Natural killer cell (primary cell): ENCODE measurements at places on chromosomes 6 and 20.

DNA sequence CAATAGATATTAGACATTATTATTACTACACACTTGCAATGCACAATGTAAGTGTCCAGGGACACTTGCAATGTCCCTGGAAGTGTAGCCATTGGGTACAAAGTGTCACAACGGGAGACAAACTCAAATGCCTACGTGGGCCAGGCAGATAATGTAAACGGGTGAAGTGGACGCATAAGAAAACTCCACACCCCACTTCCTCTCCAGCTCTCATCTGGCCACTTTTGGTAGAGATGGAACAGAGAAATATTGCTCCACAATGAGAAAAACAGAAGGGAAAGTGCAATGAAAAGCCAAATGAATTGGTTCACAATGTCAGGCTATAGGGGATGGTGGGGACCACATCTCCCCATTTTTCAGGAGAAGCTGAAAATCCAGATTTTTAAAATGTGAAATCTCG, 9.4 kb downstream of the SULF2 start:
- no peak for DNase-seq

GRCh38 chr6:135170849-135171248, 10.3 kb upstream of the MYB start:
- no peak for DNase-seq

DNA sequence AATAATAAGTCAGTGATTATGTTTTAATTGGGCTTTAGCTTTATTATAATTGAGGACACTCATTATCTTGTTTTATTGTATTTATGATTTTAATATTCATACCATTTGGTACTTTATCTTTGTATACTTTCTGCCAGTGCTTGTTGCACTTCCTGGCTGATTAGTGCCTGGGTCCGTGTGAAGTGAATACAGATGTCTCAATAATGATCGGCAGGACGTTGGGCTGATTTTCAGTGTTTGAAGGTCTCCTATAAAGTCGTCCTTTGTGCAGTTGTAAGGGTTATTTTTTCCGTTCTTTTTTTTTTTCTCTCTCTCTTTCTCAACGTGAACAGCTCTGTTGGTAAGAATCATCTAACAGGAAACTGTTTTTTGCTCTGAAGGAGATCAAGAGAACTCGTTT, 450.0 kb upstream of the POU3F2 start:
- no peak for DNase-seq

GRCh38 chr6:4637691-4638433, 138.3 kb upstream of the CDYL start:
- no peak for DNase-seq

DNA sequence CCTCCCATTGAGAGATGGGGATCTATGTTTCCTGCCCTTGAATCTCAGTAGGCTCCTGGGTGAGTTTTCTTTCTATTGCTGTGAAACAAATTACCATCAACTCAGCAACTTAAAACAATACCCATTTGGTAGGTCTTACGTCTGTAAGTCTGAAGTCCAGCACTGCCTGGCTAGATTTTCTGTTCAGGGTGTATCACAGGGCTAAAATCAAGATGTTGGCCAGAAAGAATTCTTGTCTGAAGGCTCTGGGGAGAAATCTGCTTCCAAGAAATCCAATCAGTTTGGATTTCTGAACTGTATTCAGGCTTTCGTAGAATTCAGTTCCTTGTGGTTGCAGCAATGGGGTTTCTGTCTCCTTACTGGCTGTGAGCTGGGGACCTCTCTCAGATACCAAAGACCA, 99.6 kb upstream of the SLC24A3 start:
- no peak for DNase-seq

DNA sequence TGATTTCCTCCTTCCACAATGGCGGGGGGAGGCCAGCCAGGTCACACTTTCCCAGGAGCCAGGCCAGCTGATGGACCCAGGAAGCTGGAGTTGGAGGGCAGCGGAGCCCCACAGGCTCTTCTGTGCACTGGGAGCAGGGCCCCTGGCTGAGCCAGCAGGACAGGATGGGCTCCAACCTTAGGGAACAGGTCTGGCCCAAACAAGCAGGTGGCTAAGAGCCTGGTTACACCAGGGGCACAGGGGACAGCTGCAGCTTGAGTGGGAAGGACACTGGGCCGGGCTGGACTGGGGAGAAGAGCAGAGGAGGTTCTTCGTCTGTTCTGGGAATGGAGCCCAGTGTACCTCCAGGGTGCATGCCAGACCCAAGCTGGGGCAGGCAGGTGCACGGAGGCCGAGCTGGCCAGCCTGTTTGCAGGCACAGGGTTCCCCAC, 102.3 kb downstream of the DLL1 start:
- no peak for DNase-seq

DNA sequence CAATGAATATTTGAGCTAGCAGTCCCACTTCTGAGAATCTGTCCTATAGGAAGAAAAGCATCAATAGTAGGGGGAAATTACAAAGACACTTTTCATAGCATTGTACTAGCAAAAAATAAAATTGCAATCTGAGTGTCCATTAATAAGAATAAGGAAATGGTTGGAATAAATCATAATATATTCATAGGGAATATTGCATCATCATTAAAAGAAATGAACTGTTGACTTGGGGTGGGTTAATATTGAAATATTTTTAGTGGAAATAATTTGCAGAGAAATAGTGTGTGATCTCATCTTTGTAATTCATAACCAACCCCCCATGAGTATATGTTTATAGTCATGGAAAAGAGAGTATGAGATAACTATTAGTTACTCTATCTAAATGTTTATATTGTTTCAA, 12.4 kb downstream of the NFYA start:
- DNase-seq: no peak

DNA sequence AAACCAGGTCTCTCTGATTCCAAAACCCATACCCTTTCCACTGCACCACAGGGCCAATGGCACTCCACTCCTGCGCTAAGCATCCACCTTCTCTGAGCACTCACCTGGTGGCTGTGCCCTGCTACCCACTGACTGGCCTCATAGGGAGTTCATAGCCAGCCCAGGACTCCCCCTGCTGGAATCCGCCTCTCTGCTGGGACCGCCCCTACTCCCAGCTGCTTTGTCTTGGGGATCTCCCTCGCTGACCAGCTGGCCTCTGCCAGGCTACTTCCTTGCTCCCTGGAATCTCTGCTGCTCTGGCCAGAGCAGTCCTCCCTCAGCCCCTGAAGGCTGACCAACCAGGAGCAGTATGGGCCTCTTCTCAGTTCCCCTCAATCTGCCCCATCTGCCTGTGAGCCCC, 129.7 kb downstream of the FAXC start:
- no peak for DNase-seq

DNA sequence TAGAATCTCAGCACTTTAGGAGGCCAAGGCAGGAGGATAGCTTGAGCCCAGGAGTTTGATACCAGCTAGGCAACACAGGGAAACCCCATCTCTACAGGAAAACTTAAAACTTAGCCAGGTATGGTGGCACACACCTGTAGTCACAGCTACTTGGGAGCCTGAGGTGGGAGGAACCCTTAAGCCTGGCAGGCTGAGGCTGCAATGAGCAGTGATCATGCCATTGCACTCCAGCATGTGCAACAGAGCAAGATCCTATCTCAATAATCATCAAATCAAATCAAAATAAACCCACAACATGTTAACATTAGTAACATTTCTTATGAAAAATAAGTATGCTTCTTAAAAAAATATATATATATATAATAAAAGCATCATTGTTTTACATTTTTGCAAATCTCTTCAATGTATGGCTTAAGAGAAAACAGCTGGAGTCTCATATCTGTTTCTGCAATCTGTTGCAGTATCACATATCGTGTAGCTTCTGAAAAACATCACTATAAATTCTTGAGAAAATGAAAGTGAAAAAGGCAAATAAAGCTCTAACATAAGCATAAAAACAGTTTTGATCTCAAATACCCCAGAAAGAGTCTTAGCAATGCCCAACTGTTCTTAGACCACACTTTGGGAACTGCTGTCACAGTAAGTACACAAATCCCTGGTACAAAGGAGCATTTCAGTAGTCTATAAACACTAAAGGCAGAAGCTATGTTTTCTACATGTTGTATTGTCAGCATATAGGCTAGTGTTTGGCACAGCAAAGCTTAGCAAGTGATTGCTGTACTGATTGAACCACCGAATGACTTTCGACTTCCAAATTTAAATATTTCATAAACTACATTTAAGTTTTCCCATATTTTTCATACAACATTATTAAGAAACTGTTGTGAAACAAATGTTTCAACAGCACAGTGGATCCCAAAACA, 8.0 kb downstream of the MMUT start:
- DNase-seq: no peak

DNA sequence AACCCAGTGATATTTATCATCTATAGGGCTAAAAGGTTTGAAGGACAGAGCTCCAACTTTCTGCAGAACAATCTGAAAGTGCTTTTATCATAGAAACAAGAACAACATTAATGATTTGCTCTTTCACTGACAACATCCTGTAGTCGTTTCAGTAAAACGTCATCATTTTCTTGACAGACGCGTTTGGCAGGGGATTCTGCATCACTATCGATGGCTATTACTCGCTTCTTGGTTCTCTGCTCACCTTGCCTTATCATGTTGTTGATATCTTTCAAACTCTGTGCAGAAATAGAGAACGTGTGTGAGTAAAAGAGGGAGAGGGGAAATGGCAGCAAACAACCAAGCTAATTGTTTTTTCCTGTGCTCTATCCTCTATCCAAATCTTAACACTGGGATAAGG, 47.1 kb upstream of the SAMHD1 start:
- no peak for DNase-seq

- DNase-seq: no peak
These were observed 73.7 kb downstream of the VEGFA start for GRCh38 chr6:43843669-43844171.

GRCh38 chr6:150787429-150787828, 78.1 kb upstream of the MTHFD1L start:
- DNase-seq: no peak

DNA sequence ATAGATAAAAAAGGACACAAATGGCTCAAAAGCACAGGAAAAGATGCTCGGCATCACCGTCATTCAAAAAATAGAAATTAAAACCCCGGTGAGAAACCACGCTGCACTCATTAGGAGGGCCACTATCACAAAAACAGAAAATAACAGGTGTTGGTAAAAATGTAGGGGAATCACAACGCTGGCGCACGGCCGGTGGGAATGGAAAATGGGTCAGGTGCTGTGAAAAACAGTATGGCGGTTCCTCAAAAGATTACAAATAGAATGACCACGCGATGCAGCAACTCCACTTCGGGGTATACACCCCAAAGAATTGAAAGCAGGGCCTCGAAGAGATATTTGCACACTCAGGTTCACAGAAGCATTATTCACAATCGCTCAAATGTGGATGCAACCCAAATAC, 28.3 kb downstream of the NPEPL1 start:
- DNase-seq: no peak

GRCh38 chr6:37785663-37786270, 33.8 kb upstream of the ZFAND3 start:
- no peak for DNase-seq

GRCh38 chr6:83511901-83512681, at the start of gene PRSS35:
TSS of gene PRSS35 (plus strand) at chr6:83512534. CDS start at chr6:83523442, 10,908 bp downstream.
- DNase-seq: peak; percentile 13

GRCh38 chr6:106629859-106630163, 433 bp downstream of the QRSL1 start:
- DNase-seq: no peak

GRCh38 chr20:3663031-3663701, at the start of gene GFRA4:
TSS of gene GFRA4 (minus strand) at chr20:3663399. CDS start at chr20:3663399, 0 bp downstream.
- DNase-seq: no peak

- no peak for DNase-seq
These were observed 27.8 kb upstream of the PREP start for GRCh38 chr6:105430685-105431084.

- DNase-seq: no peak
These were observed 21.2 kb downstream of the RAMACL start for GRCh38 chr6:166565084-166565967.

GRCh38 chr6:73665686-73666319, 12.0 kb upstream of the SLC17A5 start:
- DNase-seq: no peak

DNA sequence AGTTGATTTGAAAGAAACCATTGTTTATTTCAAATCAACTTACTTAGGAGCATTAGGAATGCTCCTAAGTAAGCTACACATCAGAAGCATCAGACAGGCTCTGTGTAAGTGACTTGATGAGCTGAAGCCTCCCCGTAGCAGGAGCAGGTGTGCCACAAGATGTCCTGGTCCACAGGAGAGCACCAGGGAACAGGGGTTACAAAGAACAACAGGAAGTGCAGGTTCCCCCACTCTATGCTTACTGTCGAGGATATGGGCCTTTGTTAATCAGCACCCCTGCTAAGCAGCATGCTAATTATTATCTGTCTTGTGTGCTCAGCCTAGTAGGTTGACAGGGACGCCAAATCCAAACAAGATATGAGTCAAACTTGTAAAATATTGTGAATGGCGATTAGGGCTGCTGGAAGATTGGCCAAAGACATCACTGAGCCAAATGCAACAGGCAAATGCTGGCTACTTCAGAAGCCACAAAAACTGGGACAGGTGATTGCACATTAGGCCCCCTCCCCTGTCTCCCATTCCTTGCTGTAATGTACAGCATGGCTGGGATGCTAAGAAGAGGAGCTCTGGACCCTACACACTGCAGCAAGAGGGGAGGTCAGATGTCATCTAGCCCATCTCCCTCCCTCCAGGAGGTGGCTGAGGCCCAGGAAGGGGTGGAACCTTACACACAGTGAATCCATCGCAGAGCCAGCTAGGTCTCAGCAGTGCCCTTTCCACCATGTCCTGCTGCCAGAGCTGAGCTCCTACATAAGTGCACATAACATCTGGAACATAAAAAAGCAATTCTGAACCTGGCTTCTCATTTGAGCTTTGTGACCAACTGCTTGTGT, 939 bp downstream of the TGM3 start:
- no peak for DNase-seq

GRCh38 chr20:49303065-49303552, 25.3 kb upstream of the ZNFX1 start:
- no peak for DNase-seq

- DNase-seq: no peak
These were observed 306.2 kb downstream of the TAF4 start for GRCh38 chr20:61759286-61760065.

DNA sequence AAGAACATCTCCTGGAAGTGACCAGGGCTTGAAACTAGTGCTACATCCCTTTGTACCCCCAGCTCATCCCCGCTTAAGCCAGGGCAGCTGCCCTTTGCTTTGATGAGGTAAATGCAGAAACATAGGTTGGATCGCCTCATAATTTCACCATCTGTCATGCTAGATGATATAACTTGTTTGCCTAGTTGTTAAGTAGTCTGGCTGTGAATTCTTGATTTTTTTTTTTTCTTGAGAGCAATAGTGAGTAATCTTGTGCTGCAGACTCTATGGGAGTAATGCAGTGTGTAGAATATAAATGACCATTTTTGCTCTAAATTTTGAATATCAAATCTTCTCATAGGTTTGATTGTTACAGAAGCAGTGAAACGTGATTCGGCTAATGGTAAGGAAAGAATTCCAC, 4.1 kb downstream of the TRDN start:
- no peak for DNase-seq

GRCh38 chr6:111410371-111410770, 72.6 kb downstream of the REV3L start:
- DNase-seq: no peak

GRCh38 chr6:52055451-52055850, 32.0 kb downstream of the PKHD1 start:
- DNase-seq: no peak
